ENCODE measurements at places on chromosomes 12 and 14. TPM values are rescaled to one million over a fixed set of nuclear protein-coding genes. Genes with fewer than 3 reads are reported as not detected.

- DNase-seq: no peak
Measured at GRCh38 chr14:57816568-57817284, 49.2 kb downstream of the SLC35F4 start.

GRCh38 chr14:33390335-33390734 lies 451.7 kb downstream of the NPAS3 start:
- no peak for DNase-seq

DNA sequence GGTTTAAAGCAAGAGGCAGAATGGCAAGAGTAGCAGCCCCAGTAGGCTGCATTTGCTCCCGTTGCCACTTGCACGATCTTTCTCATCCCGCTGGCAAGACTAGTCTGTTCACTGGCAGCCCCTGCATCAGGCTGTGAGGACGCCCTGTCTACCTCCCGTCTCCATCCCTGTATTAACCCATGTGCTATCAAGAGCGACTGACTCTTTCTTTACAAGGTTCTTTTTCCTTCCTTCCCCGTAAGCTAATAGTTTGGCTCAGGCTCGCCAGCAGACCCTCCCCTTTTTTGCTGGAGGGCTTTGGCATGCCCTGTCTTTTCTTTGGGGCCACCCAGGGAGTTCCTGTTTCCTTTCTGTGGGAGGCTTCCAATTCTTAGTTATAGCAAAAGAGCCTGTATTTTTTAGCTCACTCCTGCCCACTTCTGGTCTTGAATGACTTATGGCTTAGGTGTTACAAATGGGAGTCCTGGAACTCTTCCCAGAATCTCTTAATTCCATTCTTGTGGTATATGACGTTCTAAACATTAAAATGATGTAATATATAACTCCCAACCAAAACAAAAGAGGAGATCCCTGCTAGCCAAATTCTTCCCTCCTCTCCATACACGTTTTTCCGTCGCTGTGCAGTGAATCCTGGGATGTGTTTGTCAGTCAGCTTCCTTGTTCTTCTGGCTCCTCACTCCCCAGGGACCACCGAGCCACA lies 149.0 kb downstream of the PRKCH start:
- no peak for DNase-seq

- no peak for DNase-seq
Measured at GRCh38 chr12:77218278-77218677, 152.9 kb upstream of the E2F7 start.

- DNase-seq: no peak
Measured at GRCh38 chr14:103563226-103563620, 463 bp downstream of the COA8 start.

- DNase-seq: peak; percentile 38
Measured at GRCh38 chr14:97458661-97459579, 661.7 kb downstream of the VRK1 start.

GRCh38 chr14:91063119-91063518 lies 2.7 kb upstream of the RPS6KA5 start:
- DNase-seq: no peak

DNA sequence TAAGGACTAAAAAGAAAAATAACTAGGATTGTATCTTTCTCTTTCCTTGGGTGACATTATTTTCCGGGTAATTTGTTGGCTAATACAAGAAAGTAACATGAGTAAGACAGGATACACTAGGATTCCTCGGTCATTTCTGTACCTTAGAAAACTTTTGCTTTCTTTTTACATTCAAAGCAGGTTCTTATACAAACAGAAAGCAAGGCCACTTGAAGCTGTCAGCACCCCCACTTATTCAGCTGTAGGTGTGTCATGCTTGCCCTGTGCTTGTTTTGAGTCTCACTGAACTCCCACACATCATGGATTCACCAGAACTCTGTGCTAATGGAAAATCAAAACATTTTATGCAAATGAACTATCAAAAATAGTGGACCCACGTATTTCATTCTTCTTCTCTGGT lies 266.8 kb upstream of the CLEC14A start:
- DNase-seq: no peak

DNA sequence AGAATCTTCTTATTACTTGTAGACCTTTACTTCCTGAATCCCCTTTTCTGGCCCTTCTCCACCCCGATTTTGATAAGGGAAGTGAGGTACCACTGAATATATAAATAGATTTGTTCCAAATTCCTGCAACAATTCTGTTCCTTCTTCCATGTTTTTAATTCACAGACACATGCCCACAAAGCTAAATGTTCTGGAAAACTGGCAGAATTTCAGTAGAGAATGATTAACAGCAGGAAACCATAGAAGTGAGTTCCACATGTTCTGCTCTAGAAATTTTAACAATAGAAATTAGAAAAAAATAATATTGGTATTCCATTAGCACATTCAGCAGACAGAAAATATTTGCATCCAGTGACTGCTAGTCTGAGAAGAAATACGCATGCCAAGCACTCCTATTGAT lies 139.6 kb downstream of the SLC2A13 start:
- no peak for DNase-seq

GRCh38 chr14:42508209-42508946 lies 901.7 kb downstream of the LRFN5 start:
- DNase-seq: no peak

- no peak for DNase-seq
Measured at GRCh38 chr12:58533652-58534051, 386.7 kb downstream of the LRIG3 start.

- DNase-seq: no peak
Measured at GRCh38 chr12:126591533-126591932, 1526.3 kb downstream of the AACS start.

GRCh38 chr12:103677905-103678304 lies 90.8 kb downstream of the STAB2 start:
- no peak for DNase-seq

- no peak for DNase-seq
Measured at GRCh38 chr12:49059299-49060171, 1.1 kb downstream of the KMT2D start.

DNA sequence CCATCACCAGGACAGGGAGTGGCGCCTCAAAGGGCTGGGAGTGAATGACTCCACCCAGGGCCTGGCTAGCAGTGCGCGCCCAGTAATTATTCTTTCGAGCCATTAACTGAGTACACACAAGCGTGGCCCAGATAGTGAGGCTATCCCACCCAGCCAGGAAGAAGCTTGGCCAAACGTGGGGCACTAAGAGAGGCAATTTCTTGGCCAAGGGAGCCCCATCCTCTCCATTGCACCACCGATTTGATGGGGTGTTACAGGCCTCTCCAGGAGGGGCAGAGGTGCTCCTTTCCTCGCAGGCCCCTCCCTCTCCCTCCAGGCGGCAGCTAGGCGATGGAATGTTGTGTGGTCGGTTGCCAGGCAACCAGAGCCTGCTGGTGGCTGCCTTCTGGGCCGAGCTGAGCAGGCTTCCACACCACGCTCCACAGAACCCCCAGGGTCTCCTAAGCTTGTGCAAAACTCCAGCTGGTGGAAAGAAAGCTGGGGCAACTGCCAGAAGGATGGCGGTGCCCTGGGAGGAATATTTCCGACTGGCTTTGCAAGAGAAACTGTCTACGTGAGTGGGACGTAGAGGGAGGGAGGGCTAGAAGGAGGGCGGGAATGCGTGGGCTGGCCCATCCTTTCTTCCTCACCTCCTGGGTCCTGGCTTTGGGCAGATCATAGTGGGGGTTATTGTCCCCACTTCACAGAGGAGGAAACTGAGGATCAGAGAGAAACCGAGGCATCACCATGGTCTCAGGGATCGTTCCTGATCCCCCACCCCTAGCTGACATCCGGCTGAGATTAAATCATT lies at the start of gene CFAP73:
Gene CFAP73 (plus strand): TSS at position 364 of the 790 bp plus-strand sequence. CDS start 134 bp downstream, at position 498.
- peak; percentile 95 for DNase-seq

DNA sequence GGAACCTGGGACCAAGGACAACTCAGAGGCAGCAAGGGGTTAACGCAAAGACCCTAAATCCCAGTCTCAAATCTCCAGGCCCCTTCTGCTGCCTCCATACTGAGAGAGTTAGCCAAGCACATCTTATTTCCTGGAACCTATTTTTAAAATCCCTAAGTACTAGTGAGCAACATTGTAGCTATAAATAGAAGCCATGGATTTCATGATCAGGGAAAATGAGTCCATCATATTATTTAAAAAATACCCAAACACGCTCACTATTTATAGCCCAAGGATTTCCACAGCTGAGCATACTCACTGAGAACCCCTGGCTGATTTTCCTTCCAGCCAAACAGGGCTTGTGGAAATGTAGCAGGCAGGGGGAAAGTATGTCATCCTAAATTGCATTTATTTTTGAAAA lies 19.4 kb upstream of the TUNAR start:
- DNase-seq: no peak

GRCh38 chr14:64760146-64760755 lies 56.0 kb downstream of the PLEKHG3 start:
- peak; percentile 78 for DNase-seq

GRCh38 chr14:61889914-61890351 lies 127.7 kb downstream of the SNAPC1 start:
- DNase-seq: no peak

- no peak for DNase-seq
Measured at GRCh38 chr12:104503191-104503590, 46.4 kb downstream of the CHST11 start.

DNA sequence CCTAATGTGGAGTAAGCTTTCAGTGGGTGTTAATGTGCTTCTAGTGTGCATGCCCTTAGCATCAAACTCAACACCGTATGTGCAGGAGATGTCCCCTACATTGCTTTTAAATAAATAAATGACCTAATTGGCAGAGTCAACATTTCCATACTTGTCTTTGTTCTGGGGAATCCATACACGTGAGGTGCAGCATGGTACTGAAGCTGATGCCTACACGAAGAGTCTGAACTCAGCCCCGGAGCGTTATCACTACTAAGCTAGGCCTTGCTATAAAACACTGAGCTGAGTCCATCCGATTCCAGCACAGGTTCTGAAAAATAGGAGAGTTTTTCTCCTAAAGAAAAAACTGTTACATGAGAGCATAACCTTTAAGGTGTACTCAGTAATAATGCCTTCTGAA lies 125.0 kb upstream of the DYRK2 start:
- no peak for DNase-seq

DNA sequence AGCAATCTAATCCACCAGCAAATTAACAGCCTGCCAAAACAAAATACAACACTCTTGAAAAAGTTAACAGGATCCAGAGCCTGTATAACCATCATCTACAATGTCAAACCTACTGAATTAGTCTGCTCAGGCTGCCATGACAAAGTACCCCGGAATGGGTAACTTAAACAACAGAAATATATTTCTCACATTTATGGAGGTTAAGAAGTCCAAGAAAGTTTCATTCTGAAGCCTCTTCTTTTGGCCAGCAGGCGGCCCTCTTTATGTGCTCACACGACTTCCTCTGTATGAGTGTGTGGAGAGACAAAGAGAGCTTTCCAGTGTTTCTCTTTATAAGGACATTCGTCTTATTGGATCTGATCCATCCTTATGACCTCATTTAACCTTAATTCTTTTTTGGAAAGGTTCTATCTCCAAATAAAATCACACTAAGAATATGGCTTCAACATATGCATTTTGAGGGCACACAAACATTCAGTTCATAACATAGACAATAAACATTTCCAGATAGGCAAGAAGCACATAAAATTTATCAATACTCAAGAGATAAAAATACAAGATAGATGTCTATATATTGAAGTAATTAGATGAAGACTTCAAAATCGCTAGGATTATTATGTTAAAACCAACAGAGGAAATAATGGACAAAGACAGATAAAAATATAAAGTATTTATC lies 5.9 kb upstream of the RERG start:
- peak; percentile 59 for DNase-seq

GRCh38 chr12:132218915-132219314 lies 74.7 kb downstream of the NOC4L start:
- peak; percentile 52 for DNase-seq

- DNase-seq: no peak
Measured at GRCh38 chr14:101726295-101726953, 35.1 kb upstream of the PPP2R5C start.

GRCh38 chr14:76768671-76769500 lies 7.6 kb downstream of the VASH1 start:
- DNase-seq: no peak

GRCh38 chr14:51367600-51367931 lies 127.5 kb downstream of the TMX1 start:
- no peak for DNase-seq

DNA sequence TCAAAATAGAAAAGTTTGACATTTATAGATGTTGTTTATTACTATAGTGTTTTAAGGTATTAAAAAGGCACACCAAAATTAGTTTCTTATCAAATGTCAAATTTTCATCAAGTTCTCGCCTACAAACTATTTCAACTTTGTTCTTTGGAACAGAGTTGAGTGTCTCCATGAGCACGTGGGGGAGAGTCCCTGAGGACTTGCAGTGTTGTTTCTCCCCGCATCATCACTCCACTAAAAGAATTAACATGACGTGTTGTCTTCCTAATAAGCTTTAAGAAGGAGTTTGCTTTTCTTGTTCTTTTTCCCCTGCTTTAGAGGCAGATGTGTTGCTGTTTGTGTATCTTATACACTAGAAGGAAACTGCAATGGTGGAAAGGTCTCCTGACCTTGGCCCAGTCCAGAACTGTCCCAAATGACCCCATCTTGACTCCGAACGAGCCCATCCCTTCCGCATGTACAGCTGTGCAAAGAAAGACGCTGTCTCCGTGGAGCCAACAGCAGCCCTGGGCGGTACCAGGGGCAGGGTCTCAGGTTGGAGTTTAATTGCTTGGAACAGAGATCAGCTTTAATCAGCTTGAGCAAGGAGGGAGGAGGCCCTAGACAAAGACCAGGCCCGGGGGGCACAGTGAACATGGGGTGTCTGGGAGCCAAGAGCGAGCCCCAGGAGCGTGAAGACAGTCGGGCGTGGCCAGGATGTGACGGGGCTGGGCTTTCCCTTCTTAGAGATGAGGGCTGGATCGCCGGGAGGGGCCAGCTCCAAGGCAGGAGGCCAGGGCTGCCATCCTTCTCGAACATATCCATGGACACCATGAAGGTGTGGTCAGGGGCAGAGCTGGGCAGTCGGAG lies 215.4 kb upstream of the RTL1 start:
- peak; percentile 17 for DNase-seq

GRCh38 chr12:75345531-75345930 lies 11.1 kb downstream of the GLIPR1L1 start:
- DNase-seq: no peak

- DNase-seq: peak; percentile 79
Measured at GRCh38 chr12:114684098-114684869, at the start of gene TBX3. Gene TBX3, minus strand, starts transcription at chr12:114684175. Its CDS starts 975 bp downstream, at chr12:114683200.

DNA sequence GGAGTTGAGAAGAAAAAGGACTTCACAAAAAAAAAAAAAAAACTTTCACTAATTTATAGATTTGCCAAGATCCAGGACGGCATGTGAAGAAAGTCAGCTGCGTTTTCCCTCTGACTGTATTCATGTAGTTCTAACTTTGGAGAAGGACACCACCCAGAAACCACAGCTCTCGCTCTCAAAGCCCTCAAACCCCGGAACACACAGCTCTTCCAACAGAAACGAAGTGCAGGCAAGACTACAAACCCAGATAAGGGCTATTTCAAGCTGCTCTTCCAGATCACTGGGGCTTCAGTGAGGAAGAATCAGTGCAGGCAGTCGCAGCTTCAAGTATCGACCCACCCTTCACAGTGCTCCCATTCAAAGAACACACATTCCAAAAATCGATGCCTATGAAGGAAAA lies 13.2 kb downstream of the KCNH5 start:
- peak; percentile 38 for DNase-seq

CCDC197 gene
- polyA plus RNA-seq: not detected

MAGOHB gene
- 25.1 TPM for polyA plus RNA-seq

PROX2 gene
- polyA plus RNA-seq: not detected

AMHR2 gene
- polyA plus RNA-seq: 0.23 TPM

ITGB7 gene
- polyA plus RNA-seq: 3.8 TPM

CD163 gene
- polyA plus RNA-seq: 14.7 TPM

FOXG1 gene
- 0.13 TPM for polyA plus RNA-seq

C1QL4 gene
- polyA plus RNA-seq: not detected

SDR9C7 gene
- polyA plus RNA-seq: 0.50 TPM

CDCA4 gene
- polyA plus RNA-seq: 8.0 TPM

GPR162 gene
- polyA plus RNA-seq: 6.4 TPM

PPFIBP1 gene
- polyA plus RNA-seq: 6.6 TPM

ADSS1 gene
- 16.7 TPM for polyA plus RNA-seq

SCNN1A gene
- 98.0 TPM for polyA plus RNA-seq

KRT6C gene
- polyA plus RNA-seq: 0.31 TPM

SOAT2 gene
- polyA plus RNA-seq: 0.28 TPM

Measured in stomach (tissue), 19 donors.